ENCODE measurements at places on chromosomes 6 and 20. TPM values are rescaled to one million over a fixed set of nuclear protein-coding genes. Genes with fewer than 3 reads are reported as not detected.

- H3K27me3 ChIP-seq: peaks cover 4% of the 10 kb centered on the region
- no peak for DNase-seq
- H3K4me3 ChIP-seq: no peak overlapping the region
- H3K4me1 ChIP-seq: peaks cover 9% of the 10 kb centered on the region
- no peaks in the 10 kb centered on the region for H3K36me3 ChIP-seq
- no peak overlapping the region for H3K27ac ChIP-seq
These were observed 113.3 kb downstream of the CRYBG1 start for GRCh38 chr6:106473812-106474211.

Gene CRISP3
- not detected for total RNA-seq

Gene TSBP1
- not detected for total RNA-seq

GRCh38 chr20:34240693-34241615 is at the start of gene ASIP:
Gene ASIP (plus strand): TSS chr20:34241423. CDS start chr20:34260375, 18,952 bp downstream.
- no peak within 1 kb of the TSS for H3K4me3 ChIP-seq
- H3K4me1 ChIP-seq: peaks cover 11% of the 10 kb centered on the region

DNA sequence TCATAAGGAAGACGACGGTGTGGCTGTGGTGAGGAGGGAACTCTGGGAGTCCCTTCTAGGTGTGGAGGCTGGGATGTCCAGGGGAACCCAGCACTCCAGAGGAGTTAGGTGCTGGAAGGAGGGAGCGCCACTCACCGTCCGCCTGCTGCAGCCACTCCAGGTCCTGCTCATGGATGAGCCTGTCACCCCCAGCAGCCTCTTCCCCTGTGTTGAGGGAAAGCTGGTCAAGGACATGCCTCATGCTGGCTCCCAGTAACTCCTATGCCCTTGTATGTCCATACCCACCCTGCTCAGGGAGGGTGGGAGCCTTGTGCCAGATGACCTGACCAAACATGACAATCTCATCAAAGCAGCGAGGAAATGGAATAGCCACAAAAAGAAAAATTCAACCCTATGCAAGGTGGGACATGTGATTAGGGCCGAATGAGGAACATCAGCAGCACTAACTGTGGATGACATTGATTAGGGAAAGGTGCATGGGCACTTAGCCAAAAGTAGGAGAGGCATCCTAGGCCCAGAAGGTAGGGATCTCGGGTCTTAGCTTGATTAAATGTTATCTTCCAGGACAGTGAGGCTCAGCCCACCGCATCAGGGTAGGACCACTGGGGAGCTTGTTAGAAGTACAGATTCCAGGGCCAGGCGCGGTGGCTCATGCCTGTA is 3.0 kb downstream of the DNPH1 start:
- no peak for DNase-seq
- H3K4me1 ChIP-seq: peaks cover 68% of the 10 kb centered on the region
- no peaks in the 10 kb centered on the region for H3K27me3 ChIP-seq
- peaks cover 26% of the 10 kb centered on the region for H3K36me3 ChIP-seq
- H3K4me3 ChIP-seq: no peak overlapping the region

DNA sequence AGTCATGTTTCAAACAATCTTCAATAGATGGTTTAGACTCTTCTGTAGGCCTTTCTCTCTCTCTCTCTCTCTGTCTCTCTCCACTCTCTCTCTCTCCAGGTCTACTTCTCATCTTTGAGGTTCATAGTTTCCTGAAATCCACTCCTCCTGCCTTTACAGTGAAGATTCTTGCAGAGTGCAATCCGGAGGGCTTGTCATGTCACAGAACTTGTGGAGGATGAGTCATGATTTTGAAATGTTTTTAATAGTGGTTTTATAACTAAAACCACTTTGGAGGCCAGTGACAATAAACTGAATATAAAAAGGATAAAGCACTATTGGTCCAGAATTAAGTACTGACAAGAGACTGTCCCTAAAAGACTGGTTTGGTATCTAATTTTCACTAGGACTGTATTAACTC is 156.3 kb downstream of the KIF6 start:
- H3K36me3 ChIP-seq: no peaks in the 10 kb centered on the region
- no peak overlapping the region for H3K27ac ChIP-seq
- H3K27me3 ChIP-seq: no peaks in the 10 kb centered on the region
- no peaks in the 10 kb centered on the region for H3K4me1 ChIP-seq
- H3K4me3 ChIP-seq: no peak overlapping the region

GRCh38 chr6:39906318-39906761 is 27.9 kb downstream of the MOCS1 start:
- no peaks in the 10 kb centered on the region for H3K4me1 ChIP-seq
- H3K27me3 ChIP-seq: no peaks in the 10 kb centered on the region
- no peaks in the 10 kb centered on the region for H3K36me3 ChIP-seq
- no peak overlapping the region for H3K27ac ChIP-seq
- DNase-seq: no peak
- H3K4me3 ChIP-seq: no peak overlapping the region

Gene ADGRF4
- not detected for total RNA-seq

DNA sequence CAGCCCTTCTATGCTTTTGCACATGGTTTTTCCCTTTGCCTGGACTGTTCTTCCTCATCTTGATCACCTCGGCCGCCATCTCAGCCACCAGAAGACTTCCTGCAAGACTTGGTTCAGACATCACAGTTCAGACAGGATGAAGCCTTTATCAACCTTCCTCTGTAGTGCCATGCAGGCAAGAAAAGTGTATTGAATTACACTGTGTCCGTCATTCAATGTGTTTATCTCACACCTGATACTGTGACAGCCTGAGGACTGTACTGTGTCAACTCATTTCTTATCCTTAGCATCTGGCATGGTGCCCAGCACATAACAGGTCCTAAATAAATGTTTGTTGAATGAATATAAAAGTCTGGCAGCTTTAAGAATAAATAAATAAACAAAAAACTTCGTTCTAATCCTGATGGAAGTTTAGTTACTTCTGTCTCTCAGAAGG is 133.3 kb upstream of the MAN1A1 start:
- H3K4me1 ChIP-seq: no peaks in the 10 kb centered on the region
- no peak overlapping the region for H3K27ac ChIP-seq
- peaks cover 2% of the 10 kb centered on the region for H3K27me3 ChIP-seq
- DNase-seq: no peak
- no peaks in the 10 kb centered on the region for H3K36me3 ChIP-seq

Measured in activated CD4-positive, alpha-beta memory T cell treated with anti-CD3 and anti-CD28 coated beads for 36 hours (primary cell).